ENCODE measurements at places on chromosomes 3 and 15. TPM values are rescaled to one million over a fixed set of nuclear protein-coding genes. Genes with fewer than 3 reads are reported as not detected.

DNA sequence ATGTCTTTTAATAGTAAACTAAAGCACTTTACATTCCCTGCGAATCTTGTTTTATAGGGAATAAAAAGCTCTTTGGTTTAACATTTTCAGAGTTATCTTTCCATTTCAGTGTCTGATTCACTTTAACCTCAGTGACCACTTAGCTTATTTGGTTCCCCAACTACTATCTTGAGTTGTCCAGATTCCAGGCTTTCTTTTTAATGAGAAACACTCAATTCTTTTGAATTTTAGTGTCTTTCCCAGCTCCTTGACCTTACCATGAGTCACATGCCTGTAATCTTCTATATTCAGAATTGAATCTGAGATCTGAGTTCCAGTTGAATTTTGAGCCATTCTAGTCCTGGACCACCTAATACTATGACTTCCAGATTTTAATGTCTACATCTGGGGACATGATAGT is 144.4 kb downstream of the KCNAB1 start:
- no peak for DNase-seq

GRCh38 chr3:158407844-158408517 is 163.0 kb upstream of the MLF1 start:
- no peak for DNase-seq

GBE1 gene
- 32.5 TPM for total RNA-seq

GRCh38 chr3:29720665-29721064 is 439.8 kb downstream of the RBMS3 start:
- no peak for DNase-seq

- DNase-seq: no peak
Measured at GRCh38 chr15:80242802-80243201, 9.2 kb downstream of the CTXND1 start.

WNT5A gene
- total RNA-seq: not detected

GRCh38 chr3:12768579-12769527 is 9.8 kb upstream of the TMEM40 start:
- no peak for DNase-seq

DNA sequence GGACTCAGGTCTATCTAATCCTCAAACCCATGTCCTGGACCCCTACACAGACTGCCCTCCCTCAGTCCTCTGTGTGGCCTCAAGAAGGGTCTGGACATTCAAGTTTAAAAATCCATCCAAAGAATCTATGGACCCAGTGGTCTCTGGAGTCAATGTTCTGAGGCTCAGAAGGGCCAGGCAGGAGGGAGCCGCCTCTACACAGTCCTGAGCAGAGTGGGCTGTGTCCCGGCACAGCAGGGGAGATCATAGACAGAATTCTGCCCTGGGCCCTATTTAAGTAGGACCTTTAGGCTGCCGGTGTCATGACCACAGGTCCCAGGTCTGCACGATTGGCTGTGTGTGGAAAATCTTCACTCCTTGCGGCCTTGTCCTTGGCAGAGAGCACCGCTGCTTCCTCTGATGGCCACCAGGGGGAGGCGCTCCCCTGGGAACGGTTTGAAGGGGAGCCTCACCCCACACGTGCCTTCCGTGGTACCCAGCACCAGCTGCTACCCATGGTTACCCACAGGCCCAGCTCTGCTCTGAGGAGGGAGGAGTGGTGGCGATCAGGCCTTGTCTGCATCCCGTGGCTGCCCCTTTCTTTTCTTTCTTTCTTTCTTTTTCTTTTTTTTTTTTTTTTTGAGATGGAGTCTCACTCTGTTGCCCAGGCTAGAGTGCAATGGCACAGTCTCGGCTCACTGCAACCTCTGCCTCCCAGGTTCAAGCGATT is 37.9 kb downstream of the CHRD start:
- DNase-seq: peak; percentile 65

DNA sequence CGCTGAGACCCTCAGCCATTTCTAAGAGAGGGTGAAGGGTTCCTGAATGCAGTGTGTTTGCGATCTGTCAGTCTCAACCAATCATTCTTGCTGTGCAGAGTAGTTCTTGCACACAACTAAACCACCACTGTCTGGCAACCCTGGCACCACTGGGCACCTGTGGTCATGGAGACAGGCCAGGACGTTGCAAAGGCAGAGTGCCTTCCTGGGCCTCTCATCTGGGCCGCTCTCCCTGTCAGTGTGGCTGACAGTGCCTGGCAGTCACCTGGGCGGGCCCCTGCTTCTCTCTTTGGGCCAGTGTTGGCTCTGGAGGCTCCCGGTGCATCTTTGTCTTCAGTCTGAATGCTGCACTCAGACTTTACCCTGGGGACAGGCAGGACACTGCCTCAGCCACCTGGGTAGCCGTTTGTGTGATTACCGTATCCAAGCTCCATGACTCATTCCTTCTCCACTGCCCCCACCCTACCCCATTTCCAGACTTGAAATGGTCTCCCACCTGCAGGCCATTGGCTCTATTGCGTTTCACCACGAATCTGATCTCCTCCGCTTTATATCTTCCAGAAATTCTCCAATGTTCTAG is 104.6 kb upstream of the KLF13 start:
- DNase-seq: no peak

LEKR1 gene
- 2.9 TPM for total RNA-seq

SLC12A6 gene
- 74.4 TPM for total RNA-seq

- DNase-seq: no peak
Measured at GRCh38 chr3:81793410-81793809, 32.0 kb upstream of the GBE1 start.

- DNase-seq: no peak
Measured at GRCh38 chr15:73741321-73741836, 11.8 kb downstream of the INSYN1 start.

ARPIN gene
- total RNA-seq: not detected

GRCh38 chr3:78571486-78571885 is 1196.3 kb downstream of the ROBO1 start:
- no peak for DNase-seq

DNA sequence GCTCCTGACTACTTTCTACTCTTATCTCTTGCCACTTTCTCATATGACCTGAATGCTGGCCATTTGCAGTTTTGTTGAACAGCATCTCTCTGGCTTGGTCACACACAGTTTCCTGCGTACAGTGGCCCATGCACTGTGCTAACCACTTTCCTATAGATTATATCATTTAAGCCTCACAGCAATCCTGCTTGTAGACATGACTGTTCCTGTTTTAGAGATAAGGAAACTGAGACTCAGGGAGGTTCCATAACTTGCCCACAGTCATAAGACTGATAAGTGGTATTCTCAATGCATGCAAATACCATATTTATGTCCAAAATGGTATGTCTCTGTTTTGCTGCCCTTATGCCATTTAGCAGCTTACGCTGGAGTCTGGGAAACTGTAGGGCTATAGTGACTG is 229.5 kb downstream of the NR1D2 start:
- DNase-seq: no peak

DNA sequence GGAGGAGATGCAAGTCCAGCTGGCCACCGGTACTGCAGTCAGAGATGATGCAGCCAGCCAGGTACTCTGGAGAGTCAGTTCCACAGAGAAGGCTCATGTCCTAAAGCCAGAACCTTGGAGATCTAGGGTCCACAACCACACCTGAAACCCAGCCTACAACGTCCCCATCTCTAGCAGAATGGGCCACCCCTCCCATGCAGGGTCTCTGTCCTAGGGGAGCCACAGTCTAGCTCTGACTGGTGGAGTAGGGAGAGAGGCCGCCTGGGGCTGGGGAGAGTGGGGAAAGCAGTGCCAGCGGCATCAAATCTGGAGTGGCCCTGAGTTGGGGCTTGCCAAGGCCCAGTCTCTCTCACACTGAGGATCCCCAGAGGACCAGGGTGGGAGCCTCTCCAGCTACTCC is 43.5 kb downstream of the PTH1R start:
- DNase-seq: no peak

Measured in activated B cell treated with CpG ODN at 0.5 μM for 24 hours (primary cell).